Glomerular endothelial cell (primary cell): ENCODE measurements at places on chromosomes 2 and 18.

GRCh38 chr2:182542501-182543258, 115.8 kb upstream of the PDE1A start:
- DNase-seq = no peak

DNA sequence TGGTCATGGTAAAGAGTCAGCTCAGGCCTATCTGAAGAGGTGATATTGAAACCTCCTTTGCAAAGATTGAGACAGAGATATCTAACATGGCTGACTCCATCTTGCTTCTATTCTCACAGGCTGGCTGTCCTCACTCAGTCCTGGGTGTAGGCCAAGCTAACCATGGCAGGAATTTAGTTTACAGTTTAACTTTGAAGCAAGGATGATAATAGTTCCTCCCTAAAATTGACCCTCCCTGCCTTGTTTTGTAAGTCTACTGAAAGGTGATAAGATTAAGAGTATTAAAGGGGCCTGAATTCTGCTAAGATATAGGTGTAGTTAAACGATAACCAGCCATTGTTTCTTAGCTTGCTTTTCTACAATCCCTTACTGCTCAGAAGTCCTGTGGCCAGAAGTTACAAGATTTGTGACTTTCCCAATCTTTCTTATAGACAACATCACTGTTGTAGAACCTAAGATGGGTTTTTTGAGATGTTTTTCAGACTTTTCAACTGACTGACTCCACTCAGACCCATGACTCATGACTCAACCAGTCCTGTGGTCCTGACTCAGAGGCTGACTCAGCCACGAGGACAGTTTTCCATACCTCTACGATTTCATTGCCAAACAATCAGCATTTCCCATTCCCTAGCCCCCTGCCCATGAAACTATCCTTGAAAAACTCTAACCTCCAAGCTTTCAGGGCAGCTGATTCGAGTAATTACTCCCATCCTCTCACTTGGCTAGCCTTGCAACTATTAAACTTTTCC, 195.7 kb upstream of the SESTD1 start:
- peak; percentile 50 for DNase-seq

DNA sequence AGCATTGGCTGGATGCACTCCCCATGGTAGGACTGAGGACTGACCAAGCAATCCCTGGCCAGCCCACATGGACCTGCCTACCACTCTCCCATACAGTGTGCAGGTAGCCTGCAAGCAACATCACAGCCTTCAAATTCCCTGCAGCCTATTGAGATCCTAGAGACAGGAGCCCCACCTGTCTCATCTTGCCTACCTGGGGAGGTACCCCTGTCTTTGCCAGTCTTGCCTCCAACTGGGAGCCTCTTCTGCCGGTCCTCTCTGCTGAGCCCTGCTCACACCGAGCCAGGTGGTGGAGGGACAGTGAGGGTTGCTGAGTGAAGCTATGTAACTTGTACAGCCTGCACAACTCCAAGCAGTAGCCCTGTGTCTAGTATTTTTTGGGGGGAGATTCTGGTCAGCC, 29.9 kb downstream of the TTC32 start:
- DNase-seq = no peak

DNA sequence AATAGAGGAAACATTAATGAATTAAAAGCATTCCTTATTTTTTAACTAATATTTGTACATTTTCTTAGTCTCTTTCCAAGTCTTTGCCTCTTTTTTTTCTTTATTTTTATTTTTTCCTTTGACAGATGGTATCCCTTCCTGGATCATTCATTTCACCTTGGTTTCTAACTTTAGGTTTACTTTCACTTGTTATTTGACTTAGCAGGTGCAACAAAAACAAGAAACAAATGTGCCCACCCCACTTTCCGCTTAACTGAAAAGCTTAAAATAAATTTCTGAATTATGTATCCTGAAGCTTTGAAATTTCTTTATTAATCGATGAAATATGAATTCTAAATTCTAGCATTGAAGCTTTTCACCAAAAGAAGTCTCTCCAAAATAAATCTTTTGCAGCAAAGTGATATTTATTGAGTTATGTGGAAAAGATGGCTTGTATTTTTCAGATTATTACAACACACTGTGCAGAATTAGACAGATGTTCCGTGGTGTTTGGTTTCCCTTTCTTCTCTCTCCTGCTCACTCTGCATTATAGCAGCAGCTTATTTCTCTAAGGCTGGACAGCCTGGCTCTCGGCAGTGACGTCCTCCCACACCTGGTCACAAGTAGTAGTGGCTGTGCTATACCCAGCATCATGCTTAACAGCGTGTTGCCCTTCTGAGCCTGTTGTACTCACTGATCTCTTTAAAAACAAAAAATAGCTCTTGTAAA, 99.1 kb upstream of the ZNF397 start:
- DNase-seq = no peak

- DNase-seq = no peak
Measured at GRCh38 chr2:120545521-120546047, 190.1 kb upstream of the GLI2 start.

GRCh38 chr18:37042381-37042780, 213.5 kb downstream of the KIAA1328 start:
- no peak for DNase-seq

- no peak for DNase-seq
Measured at GRCh38 chr18:27136208-27136535, 48.9 kb downstream of the CHST9 start.

- no peak for DNase-seq
Measured at GRCh38 chr2:3175568-3175955, 202.1 kb downstream of the EIPR1 start.

GRCh38 chr2:173394091-173394974, 39.7 kb downstream of the CDCA7 start:
- DNase-seq = no peak

- DNase-seq = no peak
Measured at GRCh38 chr2:67322353-67323001, 74.7 kb upstream of the ETAA1 start.

- DNase-seq = no peak
Measured at GRCh38 chr2:206442833-206443734, at the start of gene ADAM23. Gene ADAM23, plus strand, starts transcription at chr2:206443532. Its CDS starts 335 bp downstream, at chr2:206443867.

GRCh38 chr18:48784656-48785055, 166.1 kb downstream of the SMAD7 start:
- no peak for DNase-seq
